ENCODE measurements at places on chromosomes 7 and 10. TPM values are rescaled to one million over a fixed set of nuclear protein-coding genes. Genes with fewer than 3 reads are reported as not detected.

The CHCHD3 gene
- total RNA-seq: 73.5 TPM

The SH2D4B gene
- 0.22 TPM for total RNA-seq

DNA sequence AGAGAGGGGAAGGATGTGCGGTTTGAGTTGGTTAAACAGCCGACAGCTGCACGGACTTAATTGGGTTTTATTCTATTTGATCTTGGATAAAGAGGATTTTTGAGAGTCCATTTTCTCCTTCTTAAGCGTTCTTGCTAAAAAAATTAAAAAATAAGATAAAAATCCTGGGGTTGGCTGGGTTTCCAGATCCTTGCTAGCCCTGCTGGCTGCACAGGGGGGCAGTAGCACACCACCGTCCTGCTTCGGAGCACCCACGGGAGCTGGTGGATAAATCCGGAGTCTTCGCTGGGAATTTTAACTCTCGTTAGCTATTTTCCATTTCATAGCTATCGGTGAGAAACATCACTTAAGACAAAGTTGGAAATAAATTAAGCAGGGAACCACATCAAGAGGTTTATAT, 792.0 kb downstream of the TYW1 start:
- H3K4me1 ChIP-seq: no peaks in the 10 kb centered on the region
- no peak overlapping the region for H3K4me3 ChIP-seq
- DNase-seq: no peak
- no peak overlapping the region for H3K27ac ChIP-seq
- H3K36me3 ChIP-seq: no peaks in the 10 kb centered on the region

DNA sequence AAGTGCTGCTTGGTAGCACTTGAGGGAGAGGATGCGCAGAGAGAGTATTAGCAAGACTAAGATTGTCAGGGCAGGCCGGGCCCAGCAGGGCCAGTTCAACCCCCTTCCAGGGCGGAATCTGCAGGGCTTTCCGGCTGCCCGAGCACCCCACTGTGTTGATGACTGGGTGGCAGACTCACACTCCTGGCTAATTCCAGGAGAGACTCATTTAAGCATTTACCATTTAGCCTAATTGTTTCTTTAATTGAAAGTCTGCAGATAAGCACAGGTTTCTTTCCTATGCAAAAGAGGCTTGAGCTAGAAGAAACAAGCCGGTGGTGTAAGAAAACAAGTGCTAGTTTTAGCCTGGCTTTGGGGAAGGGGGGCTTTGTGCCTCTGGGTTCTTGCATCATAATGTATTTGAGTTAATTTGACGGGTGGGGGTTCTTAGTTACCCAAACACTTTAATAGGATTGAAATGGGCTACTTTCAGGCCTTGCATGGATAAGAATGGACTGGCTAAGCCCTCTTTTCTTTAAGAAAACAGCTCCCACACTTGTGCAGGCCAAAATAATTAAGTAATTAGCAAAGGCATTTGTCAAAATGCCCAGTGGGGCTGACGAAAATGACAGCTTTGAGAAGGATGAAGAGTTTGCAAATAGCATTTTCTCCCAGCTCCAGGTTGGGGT, 201.3 kb downstream of the MYOF start:
- H3K36me3 ChIP-seq: no peaks in the 10 kb centered on the region
- H3K27ac ChIP-seq: no peak overlapping the region
- no peaks in the 10 kb centered on the region for H3K27me3 ChIP-seq
- H3K4me1 ChIP-seq: no peaks in the 10 kb centered on the region

GRCh38 chr7:137439829-137440825, 96.6 kb upstream of the PTN start:
- H3K27me3 ChIP-seq: no peaks in the 10 kb centered on the region
- H3K4me1 ChIP-seq: no peaks in the 10 kb centered on the region
- H3K27ac ChIP-seq: no peak overlapping the region
- DNase-seq: no peak
- H3K4me3 ChIP-seq: no peak overlapping the region

DNA sequence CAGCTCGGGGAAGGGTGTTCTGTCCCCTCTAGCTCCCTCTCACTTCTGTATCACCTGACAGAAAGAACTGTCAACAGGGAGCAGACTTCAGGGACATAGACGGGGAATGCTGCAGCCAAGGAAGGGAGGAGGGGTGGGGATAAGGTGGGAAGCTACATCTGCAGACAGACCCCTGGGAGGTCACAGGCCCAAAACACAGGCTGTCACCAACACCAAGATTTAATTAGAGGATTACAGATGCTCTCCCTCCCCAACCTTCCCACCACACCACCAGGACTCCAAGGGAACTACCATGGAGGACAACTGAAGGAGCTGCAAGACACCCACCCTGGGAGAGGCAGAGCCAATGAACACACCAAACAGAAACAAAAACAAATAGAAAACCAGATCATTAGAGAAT, 425.2 kb upstream of the VSTM2A start:
- no peak overlapping the region for H3K4me3 ChIP-seq
- no peaks in the 10 kb centered on the region for H3K36me3 ChIP-seq
- no peaks in the 10 kb centered on the region for H3K27me3 ChIP-seq
- H3K4me1 ChIP-seq: no peaks in the 10 kb centered on the region
- no peak for DNase-seq

DNA sequence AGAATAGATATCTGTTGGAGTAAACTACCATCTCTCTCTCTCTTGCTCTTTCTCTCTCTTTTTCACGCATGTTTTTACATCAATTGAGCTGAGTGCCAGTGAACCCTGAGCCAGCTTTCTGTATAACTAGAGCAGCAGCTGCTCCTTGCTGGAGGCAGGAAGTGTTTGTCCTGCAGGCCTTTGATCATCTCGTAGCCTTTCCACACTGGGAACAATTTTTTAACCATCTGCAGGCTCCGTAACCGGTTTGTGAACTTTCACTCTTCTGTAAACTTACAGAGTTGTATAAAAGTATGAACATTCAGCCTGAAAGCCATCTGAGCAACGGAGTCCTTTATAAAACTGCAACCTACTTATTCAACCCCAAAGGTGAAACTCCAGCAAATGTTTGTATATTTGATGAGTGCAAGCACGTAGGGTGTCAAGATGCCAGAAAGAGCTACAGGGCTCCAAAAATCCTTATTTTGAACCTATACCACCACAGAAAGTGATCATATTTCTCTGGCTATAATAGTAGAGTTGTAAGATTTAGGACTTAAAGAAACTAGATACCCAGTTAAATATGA, 162.8 kb upstream of the NFE2L3 start:
- no peaks in the 10 kb centered on the region for H3K36me3 ChIP-seq
- no peak overlapping the region for H3K27ac ChIP-seq
- no peak overlapping the region for H3K4me3 ChIP-seq
- no peaks in the 10 kb centered on the region for H3K4me1 ChIP-seq
- DNase-seq: no peak

DNA sequence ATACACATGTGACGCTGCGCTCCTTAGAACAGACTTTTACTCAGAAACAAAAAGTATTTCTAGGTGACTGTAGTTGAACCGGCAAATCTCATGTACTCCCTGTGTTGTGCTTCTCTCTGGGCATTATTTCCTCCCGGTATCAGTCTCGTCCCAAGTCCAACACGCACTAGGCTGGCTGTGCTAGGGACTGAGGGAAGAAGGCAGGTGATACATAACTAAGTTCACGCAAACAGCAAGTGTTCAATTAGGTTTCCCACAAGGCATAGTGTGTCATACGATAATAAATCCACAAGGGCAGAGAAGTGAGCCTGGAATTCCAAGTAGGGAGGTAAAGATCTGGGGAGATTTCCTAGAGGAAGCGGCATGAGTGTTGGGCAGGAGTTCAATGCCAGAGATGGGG, 20.4 kb downstream of the FAM53B start:
- H3K4me1 ChIP-seq: peaks cover 24% of the 10 kb centered on the region
- no peaks in the 10 kb centered on the region for H3K36me3 ChIP-seq
- H3K4me3 ChIP-seq: no peak overlapping the region
- H3K27ac ChIP-seq: no peak overlapping the region

- no peaks in the 10 kb centered on the region for H3K4me1 ChIP-seq
- no peaks in the 10 kb centered on the region for H3K27me3 ChIP-seq
- DNase-seq: no peak
- no peak overlapping the region for H3K4me3 ChIP-seq
- no peak overlapping the region for H3K27ac ChIP-seq
- H3K36me3 ChIP-seq: no peaks in the 10 kb centered on the region
Measured at GRCh38 chr7:113071465-113071864, 15.2 kb downstream of the GPR85 start.

Data from HCT116 (cell line).